Breast epithelium (tissue), 4 donors: ENCODE measurements at places on chromosomes 12 and 14.

DNA sequence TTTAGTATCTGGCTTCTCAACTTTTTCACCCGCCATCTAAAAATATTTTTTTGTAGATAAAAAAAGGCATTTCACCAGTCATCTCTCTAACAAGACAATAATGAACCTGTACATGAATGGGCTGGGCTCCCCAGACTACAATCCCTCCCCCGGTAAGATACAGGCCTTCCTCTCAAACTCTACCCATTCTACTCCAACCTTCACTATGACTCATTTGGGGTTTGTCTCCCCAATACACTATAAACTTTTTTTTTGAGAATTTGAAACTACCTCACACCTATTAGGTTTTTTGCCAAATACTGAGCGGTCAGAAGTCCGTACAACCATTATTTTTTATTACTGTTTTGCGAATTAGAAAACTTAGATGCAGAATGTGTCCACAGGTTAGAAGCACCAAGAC, 784 bp downstream of the RPL6 start:
- DNase-seq = no peak

GRCh38 chr14:87916103-87916885, 76.7 kb downstream of the GALC start:
- no peak for DNase-seq

GRCh38 chr12:31011336-31011735, 62.3 kb upstream of the DDX11 start:
- no peak for DNase-seq

DNA sequence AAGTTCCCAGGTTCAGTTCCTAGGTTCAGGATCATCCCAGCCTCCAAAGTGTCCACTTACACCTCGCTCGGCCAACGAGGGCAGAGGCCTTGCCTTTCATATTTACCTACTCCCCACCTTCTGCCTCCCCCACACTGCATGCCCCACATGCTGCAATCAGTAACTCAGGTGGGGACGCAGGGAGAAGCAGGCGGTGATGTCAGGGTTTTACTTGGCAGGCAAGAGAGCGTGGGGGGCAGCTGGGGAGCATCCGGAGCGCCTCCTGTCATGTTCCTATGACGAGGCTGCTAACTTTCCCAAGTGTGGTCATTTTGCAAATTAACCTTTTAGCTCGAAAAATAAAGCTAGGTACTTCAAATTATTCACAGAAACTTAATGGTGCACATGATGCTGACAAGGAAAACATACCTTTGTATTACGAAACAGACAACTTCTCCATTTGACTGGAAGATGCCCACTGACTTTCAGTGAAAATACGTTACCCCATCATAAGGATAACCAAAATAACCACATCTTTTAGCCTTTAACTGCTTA, 53.8 kb downstream of the SETD3 start:
- no peak for DNase-seq

GRCh38 chr14:101202627-101203404, 299.3 kb upstream of the RTL1 start:
- peak; percentile 45 for DNase-seq

DNA sequence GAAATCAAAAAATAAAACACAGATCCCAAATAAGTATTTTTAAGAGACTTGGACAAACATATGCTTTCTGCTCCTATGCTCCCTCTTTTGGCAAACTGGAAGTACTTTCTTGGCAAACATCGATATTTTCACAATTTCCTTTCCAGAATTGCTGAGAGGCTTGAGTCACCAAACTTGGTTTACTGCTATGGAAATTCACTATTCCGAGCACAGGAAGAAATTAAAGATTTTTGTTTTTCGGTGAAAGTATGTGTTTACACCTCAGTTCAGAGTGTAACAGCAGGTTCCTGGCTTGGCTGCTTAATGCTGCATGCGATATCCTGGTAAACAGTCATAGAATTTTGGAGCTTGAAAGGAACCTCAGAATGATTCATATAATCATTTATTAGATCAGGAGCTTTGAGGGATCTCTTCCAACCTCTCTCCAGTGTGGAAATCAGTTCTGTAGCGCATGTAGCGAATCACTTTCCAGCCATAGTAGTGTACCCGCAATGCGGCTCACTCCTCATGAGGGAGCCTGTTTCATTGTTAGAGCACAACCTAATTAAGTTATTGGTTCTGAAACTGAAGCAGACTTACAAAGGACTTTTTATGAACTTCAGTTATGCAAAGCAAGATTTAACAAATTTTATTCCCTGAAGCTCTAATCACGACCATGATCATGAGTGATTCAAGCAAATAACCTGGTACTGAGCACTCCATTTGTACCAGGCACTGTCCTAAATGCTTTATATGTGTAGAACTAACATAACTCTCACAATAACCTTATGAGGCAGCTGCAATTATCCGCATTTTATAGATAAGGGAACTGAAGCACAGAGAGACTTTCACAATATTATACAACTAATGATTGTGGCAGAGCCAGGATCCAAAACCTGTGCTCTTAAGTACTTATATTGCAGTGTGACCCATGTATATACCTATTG, 56.4 kb upstream of the ATP2A2 start:
- DNase-seq = peak; percentile 30

DNA sequence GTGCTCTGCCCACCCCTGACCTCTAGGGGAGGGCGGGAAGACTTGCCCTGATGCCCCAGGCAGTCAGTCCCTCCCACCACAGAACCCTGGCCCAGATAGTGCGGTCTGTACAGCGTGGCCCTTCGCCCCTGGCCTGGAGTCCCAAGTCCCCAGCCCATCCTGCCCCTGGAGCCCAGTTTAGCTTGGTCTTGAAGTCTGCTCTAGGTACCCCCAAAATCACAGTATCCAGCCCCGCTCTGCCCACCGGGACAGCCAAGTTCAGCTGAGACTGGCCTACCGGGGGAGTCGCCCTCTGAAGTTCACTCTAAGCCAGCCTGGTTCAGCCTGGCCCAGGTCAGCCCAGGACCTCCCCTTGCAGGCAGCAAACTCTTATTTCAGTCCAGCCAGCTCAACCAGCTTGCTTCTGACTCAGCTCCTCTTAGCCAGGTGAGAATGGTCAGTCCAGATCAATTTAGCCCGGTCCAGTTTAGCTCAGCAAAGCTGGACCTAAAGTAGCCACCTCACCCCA, 75.9 kb downstream of the TMEM121 start:
- no peak for DNase-seq
